ENCODE measurements at places on chromosomes 7 and 10. TPM values are rescaled to one million over a fixed set of nuclear protein-coding genes. Genes with fewer than 3 reads are reported as not detected.

- DNase-seq, result no peak
Observed at GRCh38 chr7:28479507-28479947, 67.2 kb downstream of the CREB5 start.

GRCh38 chr10:31761156-31761555 is 167.5 kb downstream of the ARHGAP12 start:
- DNase-seq, result no peak

GRCh38 chr10:4661511-4662255 is 164.3 kb upstream of the AKR1E2 start:
- peak; percentile 84 for DNase-seq

- DNase-seq, result no peak
Observed at GRCh38 chr7:150756858-150757257, 19.6 kb downstream of the GIMAP5 start.

DNA sequence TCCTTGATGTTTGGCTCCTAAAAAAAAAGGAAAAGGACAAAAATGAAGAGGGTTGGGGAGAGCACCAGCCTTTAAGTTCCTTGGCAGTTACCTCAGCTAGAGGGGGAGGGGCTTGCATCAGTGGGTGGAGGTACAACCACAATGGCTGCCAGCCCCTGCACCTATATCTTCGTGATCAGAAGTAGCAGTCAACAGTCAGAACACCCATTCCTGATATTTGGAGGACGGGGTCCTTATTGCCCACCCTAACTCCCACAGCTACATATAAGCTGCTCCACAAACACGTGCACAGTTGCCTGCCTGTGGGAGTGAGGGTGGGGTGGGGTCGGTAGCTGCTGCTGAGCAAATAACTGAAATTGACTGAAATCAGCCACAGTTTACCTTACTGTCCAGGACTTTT is 26.2 kb downstream of the C1GALT1 start:
- no peak for DNase-seq

DNA sequence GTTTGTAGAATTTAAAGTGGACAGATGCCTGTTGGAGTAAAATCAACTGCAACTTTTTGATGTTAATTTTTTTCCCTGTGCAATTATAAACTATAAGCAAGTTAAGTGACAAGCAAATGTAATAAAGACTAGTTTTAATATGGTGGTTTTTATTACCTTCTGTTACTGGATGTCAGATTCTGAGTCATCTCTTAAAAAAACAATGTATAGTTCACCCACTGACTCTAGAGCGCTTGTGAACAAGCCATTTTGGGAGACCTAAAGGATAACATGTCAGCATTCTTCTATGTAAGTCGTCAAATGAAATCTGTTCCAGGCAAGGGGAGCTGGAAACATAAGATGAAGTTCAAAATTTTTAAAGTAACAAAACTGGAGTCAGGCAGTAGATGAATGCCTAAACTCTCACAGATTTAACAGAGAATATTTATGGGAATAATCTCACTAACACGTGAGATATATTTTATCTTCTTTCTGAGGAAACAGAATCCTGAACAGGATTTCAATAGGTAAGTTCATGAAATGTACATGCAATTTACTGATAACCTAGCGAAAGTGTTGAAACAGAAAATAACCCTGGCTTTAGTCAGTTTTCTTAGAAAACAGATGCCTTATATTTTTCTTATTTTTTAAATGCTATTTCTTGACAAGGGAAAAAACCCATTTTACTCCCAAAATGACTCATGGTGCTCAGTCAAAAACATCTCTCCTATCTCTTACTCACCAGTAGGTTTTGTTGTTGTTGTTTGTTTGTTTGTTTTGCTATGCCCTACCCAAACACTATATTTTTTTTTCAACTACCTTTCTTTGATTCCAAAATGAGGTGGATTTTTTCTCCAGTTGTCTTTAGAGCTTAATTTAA is 91.7 kb downstream of the SLC39A12 start:
- DNase-seq, result no peak

DNA sequence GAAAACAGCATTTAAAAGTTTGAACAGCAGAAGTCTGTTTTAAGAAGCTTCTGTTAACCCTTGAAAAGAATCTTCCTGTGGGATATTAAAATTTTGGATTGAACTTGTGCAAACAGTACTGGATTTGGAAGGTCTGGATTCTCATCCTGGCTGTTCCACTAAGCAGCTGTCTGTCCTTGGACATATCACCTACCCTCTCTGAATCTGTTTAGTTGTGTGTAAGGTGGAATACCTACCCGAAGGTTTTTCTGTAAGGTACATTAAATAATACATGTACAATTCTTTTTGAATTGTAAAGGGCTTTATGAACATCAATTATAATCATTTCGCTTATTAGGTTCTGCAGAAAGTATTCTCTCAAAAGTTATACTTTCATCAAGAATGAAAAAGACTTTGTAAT is 2.2 kb downstream of the PDCD4 start:
- DNase-seq, result no peak

- no peak for DNase-seq
Observed at GRCh38 chr7:37346761-37347160, 101.9 kb downstream of the ELMO1 start.

- DNase-seq, result no peak
Observed at GRCh38 chr7:17495655-17496394, 197.4 kb downstream of the AHR start.

- no peak for DNase-seq
Observed at GRCh38 chr7:2611922-2612321, 19.9 kb upstream of the TTYH3 start.

DNA sequence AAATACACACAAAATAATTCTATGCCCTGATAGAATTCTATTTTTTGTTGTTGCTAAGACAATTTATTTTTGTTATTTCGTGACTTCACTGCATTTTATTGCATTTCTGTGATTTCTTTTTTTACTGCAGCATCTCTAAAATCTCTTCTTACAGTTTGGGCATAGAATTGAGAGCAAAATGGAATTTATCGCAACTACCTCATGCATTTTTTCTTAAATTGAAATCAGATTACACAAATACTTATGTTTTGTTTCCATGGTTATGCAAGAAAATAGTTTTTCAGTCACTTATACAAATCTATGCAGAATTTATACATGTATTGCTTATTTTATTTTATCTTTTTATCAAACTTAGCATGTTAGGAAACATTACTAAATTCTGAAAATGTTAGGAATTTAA is 781.8 kb upstream of the LRRTM3 start:
- DNase-seq, result no peak

DNA sequence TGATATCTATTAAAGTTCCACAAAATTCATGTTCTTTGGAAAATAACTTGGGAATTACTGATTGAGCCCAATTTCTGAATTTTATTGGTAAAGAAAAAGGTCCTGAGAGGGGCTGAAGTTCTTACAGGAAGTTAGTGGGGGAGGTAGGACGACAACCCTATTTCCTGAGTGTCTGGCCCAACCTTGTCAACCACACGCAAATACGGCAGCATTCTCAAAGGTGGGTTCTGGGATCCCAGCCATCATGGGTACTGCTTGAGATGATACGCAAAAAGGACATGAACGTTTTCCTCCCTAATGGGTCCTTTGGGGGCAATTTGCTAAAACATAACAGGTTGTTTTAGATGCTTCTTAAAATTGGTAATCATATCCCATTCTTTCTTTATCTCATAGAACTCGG is 2.7 kb upstream of the PDCD4 start:
- DNase-seq, result no peak

GRCh38 chr7:84076219-84076618 is 118.4 kb downstream of the SEMA3A start:
- no peak for DNase-seq

- DNase-seq, result no peak
Observed at GRCh38 chr7:144908943-144909556, 73.2 kb upstream of the TPK1 start.

- no peak for DNase-seq
Observed at GRCh38 chr10:131282961-131283360, 28.6 kb downstream of the TCERG1L start.

GRCh38 chr10:5616836-5617235 is 49.6 kb downstream of the ASB13 start:
- peak; percentile 81 for DNase-seq

DNA sequence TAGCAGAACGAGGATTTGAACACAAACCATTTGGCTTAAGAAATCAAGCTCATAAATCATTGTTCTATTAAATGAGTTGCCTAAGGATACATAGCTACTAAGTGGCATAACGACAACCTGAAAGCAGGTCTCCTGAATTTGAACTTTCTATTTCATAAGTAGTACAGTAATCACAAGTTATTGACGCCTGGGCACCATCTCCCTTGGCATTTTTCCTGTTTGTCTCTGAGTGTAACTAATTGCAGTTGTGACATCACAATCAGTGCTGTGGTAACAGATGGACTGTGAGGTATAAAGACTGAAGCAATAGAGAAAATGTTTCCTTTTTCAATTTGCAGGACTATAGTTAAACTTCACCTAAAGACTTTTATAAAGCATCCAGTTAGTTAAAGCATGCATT is 6.4 kb upstream of the CSTF2T start:
- no peak for DNase-seq

DNA sequence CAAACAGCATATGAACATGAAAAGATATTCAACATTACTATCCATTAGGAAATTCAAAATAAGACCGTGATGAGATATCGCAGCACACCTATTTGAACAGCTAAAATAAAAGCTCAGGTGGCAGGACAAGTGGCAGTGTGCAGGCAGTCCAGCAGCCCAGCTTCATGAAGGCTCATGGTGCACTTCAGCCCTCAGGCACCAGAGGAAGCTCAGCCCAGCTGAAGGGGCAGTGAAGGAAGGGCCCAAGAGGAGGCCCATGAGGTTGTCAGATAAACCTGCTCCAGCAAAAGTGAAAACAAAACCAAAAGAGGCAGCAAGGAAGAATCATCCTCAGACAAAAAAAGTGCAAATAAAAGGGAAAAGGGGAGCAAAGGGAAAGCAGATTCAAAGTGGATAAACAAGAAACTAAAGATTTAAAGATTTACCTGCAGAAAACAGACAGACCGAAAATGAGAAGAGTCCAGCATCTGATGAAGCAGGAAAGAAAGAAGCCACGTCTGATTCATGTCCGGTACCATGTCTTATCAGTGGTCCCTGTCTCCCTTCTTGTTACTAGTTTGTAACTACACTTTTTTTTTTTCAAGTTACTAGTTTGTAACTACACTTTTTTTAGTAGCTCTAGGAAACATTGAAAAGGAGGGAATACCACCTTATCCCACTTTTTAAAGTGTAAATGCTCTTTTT is 15.0 kb upstream of the FAM24B start:
- DNase-seq, result no peak

DNA sequence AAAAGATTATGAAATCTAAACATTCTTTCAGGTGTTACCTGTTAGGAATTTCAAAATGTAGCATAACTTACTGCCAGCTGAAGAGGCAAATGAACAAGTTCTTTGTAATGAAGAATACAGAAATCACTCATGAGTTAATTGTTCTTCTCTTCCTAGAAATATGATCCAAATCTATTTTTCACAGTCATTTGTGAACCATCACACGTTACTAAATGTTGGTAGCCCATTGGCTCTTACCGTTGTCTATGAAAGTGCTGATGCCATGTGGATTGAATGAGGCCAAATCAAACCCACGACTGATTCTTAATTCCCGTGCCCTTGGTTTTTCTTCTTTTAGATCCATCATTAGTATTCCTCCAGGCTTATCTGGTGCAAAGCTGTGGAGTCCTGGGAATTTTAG is 15.9 kb upstream of the PON3 start:
- DNase-seq, result no peak

The NPSR1 gene
- not detected for total RNA-seq

The CNTNAP2 gene
- 0.82 TPM for total RNA-seq

The OTUD1 gene
- total RNA-seq, result 15.5 TPM

The LRRC61 gene
- 11.2 TPM for total RNA-seq

The CLCN1 gene
- not detected for total RNA-seq

The OR6V1 gene
- not detected for total RNA-seq

The CDC14C gene
- total RNA-seq, result not detected

All from sigmoid colon (tissue), 7 donors.